CD4-positive, alpha-beta T cell treated with Interleukin-2 at 100 ng/mL for 4 hours (primary cell): ENCODE measurements at places on chromosomes 13 and 19.
A peak's percentile ranks its signal among the peaks of the same experiment; 100 is the strongest.

DNA sequence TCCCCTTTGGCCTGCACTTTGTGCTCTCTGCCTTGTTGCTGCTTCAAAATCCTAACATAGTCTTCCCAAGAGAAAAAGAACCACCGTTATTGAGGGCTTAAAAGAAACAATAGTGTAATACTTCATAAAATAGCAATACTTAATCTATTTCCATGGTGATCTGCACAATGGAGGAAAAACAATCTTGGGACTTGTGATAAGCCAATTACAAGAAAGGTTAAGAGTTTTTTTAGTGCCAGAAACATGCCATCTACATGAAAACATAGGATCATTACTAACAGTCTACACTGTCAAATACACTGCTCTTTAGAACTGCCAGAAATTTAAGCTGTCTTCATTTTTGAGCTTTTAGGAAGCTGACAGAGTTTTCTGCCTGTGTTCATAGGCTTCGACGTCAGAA, 54.1 kb upstream of the MAB21L1 start:
- DNase-seq = no peak

DNA sequence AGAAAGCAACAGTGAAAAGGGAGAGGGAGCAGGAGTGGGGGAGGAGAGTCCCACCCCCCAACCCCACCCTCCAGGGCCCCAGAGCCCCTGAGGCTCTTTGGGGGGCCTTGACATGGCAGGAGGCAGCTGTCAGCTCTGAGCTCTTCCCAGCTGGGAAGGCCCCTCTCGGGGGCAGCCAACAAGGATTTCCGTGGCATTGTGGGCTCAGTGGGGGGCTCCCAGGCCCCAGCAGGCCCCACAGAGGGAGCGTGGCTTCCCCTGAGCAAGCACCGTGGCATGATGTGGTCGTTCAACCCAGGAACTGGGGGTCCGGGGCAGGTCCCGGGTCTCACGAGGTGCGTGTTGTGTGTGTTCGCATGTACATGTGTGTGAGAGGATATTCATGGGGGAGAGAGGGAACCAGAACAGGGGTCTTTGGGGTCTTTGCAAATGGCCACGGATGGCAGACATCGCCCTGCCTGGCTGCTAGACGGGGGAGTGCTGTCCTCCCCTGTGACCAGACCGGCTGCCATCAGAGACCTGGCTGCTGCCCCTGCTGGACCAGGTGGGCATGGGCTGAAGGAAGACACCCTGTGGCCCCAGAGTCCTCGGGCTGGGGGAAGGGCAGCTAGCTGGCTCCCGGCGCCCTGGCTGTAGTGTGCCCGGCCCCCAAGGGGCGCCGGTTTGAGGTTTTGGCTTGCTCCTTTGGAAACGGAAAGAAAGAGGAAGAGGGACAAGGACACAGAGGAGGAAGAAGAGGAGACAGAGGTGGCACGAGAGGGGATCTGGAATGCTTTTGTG, 3.7 kb upstream of the AKAP8L start:
- DNase-seq = no peak

- no peak for DNase-seq
Measured at GRCh38 chr13:100645382-100645781, 29.2 kb downstream of the TMTC4 start.

DNA sequence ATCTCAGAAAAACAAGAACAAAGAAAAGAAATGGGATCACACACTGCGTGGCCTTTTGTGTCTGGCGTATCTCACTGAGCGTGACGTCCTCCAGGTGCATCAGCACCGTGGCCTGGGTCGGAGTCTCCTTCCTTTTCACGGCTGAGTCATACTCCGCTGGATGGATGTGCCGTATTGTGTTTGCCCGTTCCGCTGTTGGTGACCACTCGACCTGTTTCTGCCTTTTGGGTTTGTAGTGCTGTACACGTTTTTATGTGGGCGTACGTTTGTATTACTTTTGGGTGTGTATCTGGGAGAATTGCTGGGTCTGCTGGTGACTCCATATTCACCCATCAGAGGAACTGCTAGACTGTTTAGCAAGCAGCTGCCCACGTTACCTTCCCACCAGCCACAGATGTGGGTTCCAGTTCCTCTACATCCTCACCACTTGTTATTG, 11.4 kb downstream of the ARID3A start:
- DNase-seq = peak; percentile 58

- no peak for DNase-seq
Measured at GRCh38 chr13:31242916-31243315, 43.1 kb downstream of the B3GLCT start.

- DNase-seq = no peak
Measured at GRCh38 chr19:37991841-37992248, 84.8 kb downstream of the SIPA1L3 start.

DNA sequence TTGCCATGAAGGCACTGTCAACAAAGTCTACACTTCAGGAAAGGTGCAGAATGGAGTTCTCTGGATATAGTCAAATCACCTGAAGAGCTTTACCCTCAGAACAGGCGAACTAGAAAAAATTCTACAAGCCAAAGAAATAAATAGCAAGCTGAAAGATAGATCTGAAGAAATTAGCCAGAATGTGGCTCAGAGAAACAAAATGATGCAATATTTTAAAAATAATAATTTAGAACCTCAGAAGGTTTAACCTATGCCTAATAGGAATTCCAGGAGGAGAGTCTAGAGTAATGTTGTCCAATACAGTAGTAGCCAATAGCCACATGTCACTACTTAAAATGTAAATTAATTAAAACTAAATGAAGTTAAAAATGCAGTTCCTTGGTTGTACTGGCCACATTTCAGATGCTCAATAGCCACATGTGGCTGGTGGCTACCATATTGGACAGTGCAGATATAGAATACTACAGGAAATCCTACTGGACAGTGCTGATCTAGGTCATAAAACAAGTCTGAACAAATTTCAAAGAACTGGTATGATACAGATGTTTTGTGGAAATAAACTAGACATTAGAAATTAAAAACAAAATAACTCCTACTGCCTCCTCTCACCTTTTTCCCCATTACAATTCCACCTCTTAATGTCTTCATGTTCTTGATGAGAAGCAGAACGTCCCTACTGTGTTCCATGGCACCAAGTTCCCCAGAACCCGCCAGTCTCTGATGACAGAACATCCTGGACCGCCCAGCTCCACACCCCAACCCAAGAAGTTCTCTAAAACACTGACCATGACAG, 679 bp upstream of the CDADC1 start:
- no peak for DNase-seq

- DNase-seq = no peak
Measured at GRCh38 chr13:69660155-69660554, 447.5 kb upstream of the ATXN8OS start.

- no peak for DNase-seq
Measured at GRCh38 chr19:39352381-39353255, 10.4 kb downstream of the SAMD4B start.

DNA sequence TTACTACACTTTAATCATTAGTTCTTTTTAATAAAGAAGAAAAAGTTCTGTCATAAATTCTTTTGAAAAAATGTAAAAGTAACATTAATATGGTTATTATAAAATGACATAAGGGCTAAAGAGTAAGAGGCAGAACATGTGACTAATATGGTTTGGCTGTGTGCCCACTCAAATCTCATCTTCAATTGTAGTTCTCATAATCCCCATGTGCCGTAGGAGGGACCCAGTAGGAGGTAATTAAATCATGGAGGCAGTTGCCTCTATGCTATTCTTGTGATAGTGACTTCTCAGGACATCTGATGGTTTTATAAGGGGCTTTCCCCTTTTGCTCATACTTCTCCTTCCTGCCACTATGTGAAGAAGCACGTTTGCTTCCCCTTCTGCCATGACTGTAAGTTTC, 104.5 kb downstream of the UGGT2 start:
- no peak for DNase-seq

DNA sequence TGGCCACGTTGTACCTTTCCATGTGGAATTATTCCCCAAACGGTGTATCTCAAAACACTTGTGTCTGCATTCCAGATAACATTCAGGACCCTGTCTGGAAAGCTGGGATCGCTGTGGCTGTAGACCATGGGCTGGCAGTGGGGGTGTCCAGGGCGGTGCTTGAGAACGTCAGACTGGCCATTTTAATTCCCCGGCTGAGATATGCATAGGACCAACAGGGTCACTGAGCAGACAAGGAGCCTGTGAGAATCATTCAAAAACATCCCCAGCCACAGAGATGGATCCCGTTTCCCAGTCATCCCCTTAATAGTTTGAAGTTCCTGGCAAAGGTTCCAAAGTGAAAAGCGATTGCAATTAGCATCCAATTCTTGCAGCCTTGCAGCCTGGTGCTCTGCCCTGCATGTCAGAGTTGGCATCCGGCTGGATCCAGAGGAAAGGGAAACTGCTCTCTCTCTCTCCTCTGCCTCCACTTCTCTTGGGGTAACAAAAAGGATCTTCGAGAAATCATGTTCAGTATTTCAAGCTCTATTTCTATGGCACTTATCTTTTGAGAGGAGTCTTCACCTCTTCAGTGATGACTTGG, 41.6 kb downstream of the IFT88 start:
- no peak for DNase-seq

DNA sequence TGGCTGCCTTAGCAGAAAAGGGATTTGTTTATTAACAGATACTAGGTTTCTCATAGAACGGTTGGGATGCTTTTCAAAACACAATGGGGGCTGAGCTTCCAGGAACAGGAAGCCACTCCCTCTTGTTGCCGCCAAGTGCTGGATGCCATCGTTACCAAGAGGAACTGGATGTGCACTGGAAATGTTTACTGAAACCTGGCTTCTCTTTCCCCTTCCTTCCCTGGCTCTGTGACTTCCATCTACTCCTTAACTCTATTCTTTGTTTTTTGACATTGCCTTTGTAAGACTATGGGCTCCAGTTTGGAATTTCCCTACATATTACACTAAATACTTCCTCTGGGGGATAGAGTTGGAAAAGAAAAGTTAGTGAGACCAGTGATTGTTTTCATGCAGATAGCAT, 11.7 kb upstream of the KL start:
- no peak for DNase-seq

DNA sequence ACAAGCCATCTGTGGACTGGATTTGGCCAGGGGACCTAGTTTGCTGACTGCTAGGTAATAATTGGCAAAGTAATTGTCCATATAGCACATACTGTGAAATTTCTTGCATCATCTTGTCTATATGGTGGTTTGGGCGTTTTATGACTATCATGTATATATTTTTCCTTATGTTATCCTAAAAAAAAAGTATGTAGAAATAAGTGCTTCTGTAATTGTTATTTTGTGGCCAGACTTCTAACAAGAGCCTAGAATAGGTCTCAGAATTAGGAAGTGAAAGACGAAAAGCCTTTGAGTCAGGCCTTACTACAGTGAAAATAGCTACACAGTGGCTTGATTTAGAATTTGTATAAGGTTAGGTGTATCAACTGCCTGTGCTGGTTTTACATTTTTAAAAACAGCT, 4.2 kb downstream of the FNDC3A start:
- DNase-seq = no peak

GRCh38 chr19:58385891-58386575, 1.0 kb upstream of the RPS5 start:
- no peak for DNase-seq

DNA sequence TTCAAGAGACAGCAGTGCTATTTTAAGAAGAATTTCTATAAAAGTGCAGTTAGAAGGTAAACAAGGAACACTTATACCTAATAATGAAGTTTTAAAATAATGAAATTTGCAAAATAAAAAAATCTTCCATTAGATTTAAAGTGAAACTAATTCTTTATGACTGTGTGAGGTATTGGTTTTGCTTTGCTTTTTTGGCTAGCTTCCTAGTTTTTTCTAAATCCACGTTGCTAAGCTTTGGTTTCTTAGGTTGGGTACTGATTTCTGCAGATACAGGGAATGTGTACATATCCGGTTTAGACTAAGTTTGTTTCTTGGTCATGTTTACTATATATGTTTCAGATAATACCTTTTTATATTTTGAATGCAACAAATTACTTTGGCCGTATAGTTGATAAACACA, 59.8 kb downstream of the SLC7A9 start:
- no peak for DNase-seq

DNA sequence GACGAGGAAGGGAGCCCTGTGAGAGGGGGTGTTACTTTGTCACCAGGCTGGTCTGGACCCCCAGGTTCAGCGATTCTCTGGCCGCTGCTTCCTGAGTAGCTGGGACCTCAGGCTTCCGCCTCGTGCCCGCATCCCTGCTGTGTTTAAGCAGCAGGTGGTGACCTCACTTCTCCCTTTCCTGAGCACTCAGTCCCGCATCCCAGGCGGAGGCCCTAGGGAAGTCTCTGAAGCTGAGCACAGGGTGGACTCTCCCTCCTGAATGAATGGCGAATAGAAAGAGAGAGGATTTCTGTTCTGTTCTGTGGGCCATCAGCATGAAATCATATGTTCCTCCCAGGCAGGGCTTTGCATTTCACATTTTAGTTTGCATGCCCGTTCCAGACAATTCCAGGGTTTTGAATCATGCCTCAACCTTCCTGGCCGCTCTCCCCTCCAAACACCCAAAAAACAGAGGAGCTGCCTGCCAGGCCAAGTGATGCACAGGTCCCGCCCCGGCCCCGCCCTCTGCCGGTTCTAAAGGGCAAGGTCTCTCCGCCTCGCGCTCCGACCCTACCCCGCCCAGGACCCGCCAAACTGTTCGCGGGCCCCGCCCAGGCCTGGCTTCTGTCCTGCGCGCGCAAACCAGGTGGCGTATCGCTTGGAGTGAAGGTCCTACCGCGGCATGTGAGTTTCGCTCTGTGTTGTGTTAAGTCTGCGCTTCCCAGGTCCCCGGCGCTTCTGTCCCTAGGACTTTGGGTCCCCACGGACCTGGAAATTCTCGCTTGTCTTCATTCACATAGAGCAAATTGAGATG, 35.1 kb upstream of the ZNF808 start:
- DNase-seq = no peak

DNA sequence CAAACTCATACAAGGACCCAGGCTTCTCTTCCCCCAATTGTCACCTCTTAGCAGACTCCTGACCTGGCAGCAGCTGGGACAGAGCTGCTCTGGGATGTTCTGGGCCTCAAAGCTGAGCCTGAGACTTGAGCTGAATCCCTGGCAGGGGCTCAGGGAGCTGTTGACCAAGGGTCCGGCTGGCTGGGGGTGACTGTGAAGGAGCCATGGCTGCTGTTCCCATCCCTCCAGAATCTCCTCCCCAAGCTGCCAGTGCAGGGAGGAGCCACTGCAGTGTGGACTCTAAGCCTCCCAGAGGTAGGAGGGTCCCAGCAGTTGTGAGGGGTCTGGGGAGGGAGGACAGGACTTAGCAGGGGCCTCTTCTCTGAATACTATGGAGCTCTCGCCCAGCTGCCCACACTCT, 2.2 kb downstream of the SIGLEC6 start:
- DNase-seq = no peak

GRCh38 chr13:80906860-80907259, 565.9 kb upstream of the SPRY2 start:
- DNase-seq = no peak

DNA sequence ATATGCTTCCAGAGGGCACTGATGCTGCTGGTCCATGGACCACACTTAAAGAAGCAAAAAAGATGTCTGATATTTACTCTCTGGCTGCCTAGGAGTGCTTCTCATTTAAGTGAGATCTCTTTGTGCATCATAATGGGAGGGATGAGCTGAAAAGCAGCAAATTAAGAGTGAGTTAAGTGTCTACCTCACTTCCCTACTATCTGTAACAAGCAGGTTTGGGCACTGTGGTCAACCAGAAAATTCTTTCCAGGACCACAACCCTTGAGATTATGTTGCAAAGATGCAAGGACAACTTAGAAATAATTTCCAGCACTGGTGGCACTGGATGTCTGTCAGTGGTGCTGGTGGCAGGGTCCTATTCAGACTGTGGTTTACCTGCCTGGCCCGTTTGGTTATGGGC, 52.1 kb upstream of the USPL1 start:
- DNase-seq = no peak

GRCh38 chr13:85313761-85314503, 485.3 kb downstream of the SLITRK6 start:
- DNase-seq = no peak
